ENCODE measurements at places on chromosomes 1 and 21. TPM values are rescaled to one million over a fixed set of nuclear protein-coding genes. Genes with fewer than 3 reads are reported as not detected.
A peak's percentile ranks its signal among the peaks of the same experiment; 100 is the strongest.

DNA sequence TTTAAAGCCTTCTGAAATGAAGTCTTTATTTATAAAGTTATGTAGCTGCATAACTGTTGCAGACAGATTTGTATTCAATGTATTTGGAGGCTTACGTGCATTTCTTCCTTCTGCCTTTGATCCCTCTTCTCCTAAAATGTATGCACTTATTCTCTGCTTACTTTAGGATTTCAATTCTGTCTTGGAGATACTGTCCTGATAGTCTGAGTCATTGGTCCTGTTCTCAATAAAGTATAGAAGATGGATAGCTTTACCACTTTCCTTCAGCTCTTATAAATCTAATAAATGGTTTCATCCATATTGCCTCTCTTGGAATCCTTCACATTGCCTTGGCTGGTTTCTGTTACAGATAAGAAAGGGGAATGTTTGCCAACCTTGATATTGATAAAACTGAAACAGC is 430.1 kb upstream of the CAMK1G start:
- DNase-seq: no peak

Gene ZNF697
- 3.6 TPM for polyA plus RNA-seq

GRCh38 chr1:167752219-167752985 is 30.6 kb downstream of the MPZL1 start:
- DNase-seq: no peak

Gene NR5A2
- 45.8 TPM for polyA plus RNA-seq

DNA sequence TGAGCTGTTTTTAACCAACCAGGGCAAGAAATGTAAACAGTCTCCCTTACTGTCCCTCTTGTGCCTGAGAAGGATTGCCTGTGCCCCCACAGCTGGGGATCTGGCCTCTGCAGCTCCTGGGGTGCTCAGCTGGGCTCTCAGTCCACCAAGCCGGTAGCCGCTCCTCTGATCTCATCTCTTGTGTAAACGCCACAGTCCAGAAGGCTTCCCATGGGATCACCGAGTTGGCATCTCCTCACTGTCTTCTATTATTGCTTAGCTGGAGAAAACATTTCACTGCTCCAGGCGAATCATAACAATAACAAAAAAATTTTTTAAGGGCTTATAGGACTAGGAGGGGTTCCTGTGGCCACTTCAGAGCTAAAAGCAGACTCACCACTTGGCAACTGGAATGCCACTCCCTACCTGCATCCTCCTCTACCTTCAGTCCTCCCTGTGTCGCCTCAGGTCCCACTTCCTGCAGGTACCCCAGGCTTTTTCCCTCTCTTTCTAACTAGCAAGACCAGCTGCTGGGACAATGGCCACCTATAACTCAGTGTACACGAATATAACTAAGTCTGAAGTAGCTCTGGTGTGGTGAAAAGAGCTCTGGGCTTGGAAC is 75.8 kb downstream of the ATP1A1 start:
- no peak for DNase-seq

- peak; percentile 46 for DNase-seq
Measured at GRCh38 chr1:44237721-44238457, 24.6 kb downstream of the DMAP1 start.

DNA sequence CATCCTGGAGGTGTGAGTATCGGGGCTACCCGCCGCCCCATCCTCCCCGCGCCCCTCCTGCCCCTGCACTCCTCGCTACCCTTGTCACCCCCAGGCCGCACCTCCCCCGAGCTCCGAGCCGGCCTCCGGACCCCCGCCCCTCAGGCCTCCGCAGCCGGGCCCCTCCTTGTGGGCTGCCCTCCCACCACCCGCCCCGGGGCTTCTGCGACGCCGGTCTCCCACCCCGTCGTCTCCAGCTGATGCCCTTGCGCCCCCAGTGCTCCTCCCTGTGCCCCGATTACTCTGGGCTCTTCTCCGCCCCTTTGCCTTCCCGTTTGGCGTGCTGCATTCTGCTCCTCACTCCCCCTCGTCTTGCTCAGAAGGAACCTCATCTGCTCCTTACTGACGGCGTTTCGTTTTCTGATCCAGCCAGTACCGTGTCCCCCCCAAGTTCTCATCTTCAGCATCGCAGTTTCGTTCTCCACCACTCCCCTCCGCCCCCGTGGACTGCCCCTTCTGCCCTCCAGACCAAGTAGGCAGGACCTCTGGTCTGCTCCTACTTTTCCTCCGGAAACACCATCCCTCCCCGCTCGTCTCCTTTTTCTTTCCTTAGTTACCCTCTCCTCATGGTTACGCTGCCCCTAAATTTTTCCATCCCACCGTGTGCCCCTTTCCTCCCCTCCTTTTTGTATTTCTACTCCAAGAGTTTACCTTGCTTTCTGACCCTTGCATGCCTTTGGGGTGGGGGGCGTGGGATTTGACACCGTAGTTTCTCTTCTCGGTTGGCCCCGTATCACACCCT is 841 bp downstream of the SNX27 start:
- peak; percentile 49 for DNase-seq

Gene SPRR3
- polyA plus RNA-seq: not detected

Gene DOP1B
- polyA plus RNA-seq: 2.3 TPM

Gene WDR77
- 12.7 TPM for polyA plus RNA-seq

DNA sequence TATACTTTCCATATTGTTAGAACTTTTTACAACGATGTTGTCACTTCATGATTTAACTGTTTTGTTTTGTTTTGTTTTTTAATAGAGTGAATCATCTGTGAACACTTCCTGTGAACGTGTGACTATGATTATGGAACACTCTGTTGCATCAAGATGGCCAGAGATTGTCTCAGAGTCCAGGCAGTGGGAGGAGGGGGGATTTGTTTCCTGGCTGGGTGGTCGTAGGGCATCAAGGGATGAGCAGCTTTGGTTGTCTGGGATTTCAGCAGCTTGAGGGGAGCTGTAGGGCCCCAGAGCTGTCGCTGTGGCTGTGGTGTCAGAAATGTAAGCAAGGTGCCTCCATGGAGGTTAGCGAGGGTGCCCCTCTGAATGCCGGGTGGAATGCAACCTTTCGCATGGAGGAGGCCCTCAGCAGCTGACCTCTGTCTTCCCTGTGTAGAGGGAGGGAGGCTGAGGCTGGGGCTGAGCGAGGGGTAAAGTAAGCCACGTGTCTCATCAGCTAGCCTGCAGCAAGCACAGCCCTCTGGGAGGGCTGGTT is 21.4 kb downstream of the NEK2 start:
- DNase-seq: no peak

- no peak for DNase-seq
Measured at GRCh38 chr1:216422821-216423520, at the start of gene USH2A. TSS of gene USH2A (minus strand) at chr1:216423448. CDS start at chr1:216422336, 1,112 bp downstream.

Gene MARK1
- 1.2 TPM for polyA plus RNA-seq

DNA sequence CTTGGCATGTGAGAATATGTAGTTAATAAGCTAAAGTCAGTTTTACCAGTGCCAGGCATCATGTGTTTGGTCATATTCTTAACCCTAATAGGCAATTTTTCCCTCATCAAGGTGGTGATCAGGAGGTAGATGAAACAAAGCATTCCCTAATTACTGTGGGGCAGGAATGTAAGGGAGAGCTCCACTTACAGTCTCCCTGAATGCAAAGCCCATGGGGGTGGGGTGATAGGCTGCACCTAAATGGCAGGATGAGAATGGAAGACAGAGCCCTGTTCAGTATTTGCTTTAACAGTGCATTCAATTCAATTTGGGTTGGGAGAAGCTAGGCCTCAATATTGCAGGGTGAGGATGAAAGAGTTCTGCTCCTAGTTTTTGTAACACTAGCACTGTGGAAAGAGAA is 23.4 kb downstream of the ZNF678 start:
- no peak for DNase-seq

Gene MYCL
- polyA plus RNA-seq: 0.13 TPM

Gene PTGER3
- 1.3 TPM for polyA plus RNA-seq

- no peak for DNase-seq
Measured at GRCh38 chr1:2046174-2046917, 3.9 kb upstream of the PRKCZ start.
